Type B pancreatic cell (in vitro differentiated cells): ENCODE measurements at places on chromosomes 4 and X.

- no peak for DNase-seq
Observed at GRCh38 chr4:120327276-120327675, 260.6 kb upstream of the MAD2L1 start.

DNA sequence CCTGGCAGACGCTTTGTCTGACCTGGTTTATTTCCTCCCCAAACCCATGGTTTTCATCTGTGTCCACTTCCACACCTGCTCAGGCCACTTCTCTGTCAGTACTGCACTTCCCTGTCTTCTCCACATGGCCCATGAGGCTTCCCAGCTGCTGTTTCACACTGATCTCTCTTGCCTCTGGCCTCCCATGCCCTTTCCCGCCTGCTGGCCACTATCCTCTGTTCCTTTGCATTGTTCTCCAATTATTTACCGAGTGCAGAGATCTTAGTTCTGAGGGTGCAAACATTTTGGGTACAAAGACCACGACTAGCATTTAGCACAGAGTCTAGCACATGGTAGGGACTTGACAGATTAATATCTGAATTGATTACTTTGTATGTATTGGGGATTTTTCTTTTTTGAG is 174.8 kb upstream of the NPY2R start:
- DNase-seq: no peak

GRCh38 chr4:102598086-102598761 is 97.1 kb downstream of the NFKB1 start:
- DNase-seq: no peak

- no peak for DNase-seq
Observed at GRCh38 chr4:98505992-98506391, 152.4 kb downstream of the TSPAN5 start.

DNA sequence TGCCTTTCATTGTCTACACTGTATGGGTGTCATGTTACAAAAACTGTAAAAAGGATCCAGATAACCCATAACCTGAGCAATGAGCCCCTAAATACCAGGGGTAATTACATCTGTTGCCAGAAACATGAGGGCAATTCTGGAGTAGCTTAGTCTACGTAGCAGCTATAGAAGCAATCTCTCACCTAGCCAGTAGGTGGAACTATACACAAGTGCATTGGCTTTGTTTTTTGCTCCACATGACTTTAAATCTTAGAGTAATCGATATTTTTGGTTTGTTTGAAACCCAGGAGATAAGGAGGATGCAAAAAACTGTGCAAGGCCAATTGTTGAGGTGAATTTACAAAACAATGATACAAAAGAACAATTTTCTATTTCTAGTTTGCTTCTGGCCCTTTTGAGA is 57.5 kb downstream of the GPR82 start:
- no peak for DNase-seq
